ENCODE measurements at places on chromosomes 11 and 22.
A peak's percentile ranks its signal among the peaks of the same experiment; 100 is the strongest.

DNA sequence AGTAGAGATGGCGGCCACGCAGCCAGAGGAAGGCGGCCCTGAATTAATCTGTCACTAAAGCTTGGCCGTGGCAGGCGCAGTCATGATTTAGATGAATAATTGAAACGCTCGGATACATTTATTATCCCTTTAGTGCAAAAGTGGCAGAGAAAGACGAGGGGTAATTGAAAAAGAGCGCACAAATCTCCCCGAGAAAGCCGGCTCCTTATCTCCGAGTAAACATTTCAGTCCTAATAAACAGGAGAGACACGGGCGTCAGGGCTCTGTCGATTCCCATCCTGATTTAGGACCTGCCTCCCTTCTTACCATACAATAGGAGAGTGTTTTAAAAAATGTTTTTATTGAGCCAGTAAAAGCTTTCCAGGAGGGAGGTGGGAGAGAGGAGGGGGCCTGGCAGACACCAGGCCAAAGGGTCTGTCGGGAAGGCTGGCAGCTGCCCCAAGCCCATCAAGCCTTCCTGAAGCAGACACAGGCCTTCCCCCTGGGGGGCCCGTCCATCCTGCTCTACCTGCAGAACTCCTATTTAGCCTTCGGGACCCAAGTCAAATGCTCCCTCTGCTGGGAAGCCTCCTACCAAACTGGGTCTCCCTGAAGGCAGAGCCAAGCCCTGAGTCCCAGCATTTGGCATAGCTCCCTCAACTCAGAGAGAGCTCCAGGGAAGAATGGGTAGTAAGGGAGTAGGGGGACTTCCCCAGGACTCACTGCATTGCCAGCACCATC, 22.8 kb downstream of the OTUB1 start:
- no peak for DNase-seq

GRCh38 chr11:74055938-74056337, 47.1 kb upstream of the UCP3 start:
- DNase-seq, result peak; percentile 14

GRCh38 chr11:65065851-65066250, 7.5 kb upstream of the NAALADL1 start:
- no peak for DNase-seq

GRCh38 chr11:13495929-13496328, at the start of gene PTH:
Gene PTH, minus strand, starts transcription at chr11:13495997. Its CDS starts 3,142 bp downstream, at chr11:13492855.
- no peak for DNase-seq

GRCh38 chr11:72848846-72849466, 34.7 kb downstream of the ATG16L2 start:
- DNase-seq, result peak; percentile 36
